ENCODE measurements at places on chromosomes 5 and 9.

GRCh38 chr9:33850677-33851076, 33.7 kb downstream of the UBE2R2 start:
- no peak for DNase-seq

DNA sequence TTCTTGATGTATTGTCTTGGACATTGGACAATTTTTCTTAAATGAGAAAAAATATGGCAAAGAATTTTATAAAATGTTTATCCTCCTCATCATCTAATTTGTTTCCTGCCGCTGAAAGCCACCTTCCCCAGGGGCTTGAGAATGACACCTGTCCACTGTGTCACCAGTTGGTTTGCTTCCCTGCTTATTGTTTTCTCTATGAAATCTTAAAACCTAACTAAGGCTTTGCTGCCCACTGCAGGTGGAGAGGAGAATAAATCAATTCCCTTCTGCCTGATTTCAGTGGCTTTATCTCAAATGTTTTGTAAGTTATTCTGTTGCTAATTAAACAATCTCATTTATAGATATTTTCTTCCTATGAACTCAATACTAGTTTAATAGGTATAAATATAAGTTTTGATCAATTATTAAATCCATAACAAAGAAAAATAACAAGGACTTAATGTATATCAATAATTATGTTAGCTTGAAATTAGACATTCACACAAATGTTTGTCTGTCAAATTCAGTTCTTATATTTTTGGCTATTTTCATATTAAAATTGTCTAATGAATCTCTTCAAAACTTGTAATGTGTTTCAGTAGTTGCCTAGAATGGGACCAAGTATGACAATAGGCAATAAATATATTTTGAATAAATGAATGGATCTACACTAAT, 822.5 kb downstream of the PTPRD start:
- DNase-seq, result no peak

GRCh38 chr5:149217096-149217802, 54.4 kb upstream of the AFAP1L1 start:
- no peak for DNase-seq

DNA sequence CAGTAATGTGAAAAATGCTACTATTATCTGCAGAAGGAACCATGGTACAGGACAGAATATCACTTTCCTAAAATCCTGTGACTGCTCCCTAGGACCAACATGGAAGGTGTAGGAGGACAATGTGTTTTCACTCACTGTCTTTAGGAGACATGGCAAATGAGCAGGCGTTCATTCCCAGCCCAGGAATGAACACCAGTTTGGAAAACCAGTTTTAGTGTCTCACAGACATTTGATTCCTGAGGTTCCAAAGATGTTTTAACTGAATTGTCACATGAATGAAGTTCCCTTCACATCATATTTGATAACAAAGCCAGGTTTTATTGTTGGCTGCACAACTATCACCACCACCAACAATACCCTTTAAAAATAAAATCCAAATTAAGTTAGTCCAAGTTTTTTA, 178.2 kb downstream of the ENC1 start:
- no peak for DNase-seq

- no peak for DNase-seq
Measured at GRCh38 chr5:11261241-11261640, 500.2 kb upstream of the DAP start.

DNA sequence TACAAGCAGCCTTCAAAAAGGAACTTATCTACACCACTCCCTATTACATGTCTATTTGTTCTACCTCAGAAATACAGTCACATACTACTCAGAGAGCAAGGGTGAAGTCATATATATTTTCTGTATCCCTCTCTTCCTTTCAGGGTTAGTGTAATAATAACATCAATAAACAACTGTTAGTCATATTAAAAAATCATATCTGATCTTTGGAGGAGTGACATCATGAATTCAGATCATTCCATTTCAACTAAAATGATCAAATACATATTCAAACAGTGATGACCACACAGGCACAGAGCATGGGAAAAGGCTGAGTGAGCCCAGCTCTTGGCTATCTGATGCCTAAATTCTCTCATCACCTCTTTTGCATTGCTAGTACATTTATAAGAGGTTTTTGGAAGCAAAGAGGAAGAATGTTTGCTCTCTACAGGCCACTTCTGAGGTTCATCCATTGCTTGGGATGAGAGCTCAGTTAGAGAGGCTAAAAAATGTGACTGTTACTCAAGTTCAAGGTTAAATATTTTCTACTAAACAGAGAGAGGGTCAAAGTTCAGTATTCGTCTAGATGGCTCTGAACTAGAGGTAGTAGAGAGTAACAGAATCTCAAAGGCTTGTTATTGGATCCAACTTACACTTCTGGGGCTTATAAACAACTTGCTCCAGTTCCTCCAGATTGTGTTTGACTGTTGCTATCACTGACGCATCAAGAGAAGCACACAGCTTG, 39.0 kb downstream of the RIGI start:
- DNase-seq, result peak; percentile 8

- DNase-seq, result no peak
Measured at GRCh38 chr5:24474685-24475084, 170.1 kb downstream of the CDH10 start.

GRCh38 chr5:137491121-137491520, 8.0 kb downstream of the SPOCK1 start:
- peak; percentile 30 for DNase-seq

DNA sequence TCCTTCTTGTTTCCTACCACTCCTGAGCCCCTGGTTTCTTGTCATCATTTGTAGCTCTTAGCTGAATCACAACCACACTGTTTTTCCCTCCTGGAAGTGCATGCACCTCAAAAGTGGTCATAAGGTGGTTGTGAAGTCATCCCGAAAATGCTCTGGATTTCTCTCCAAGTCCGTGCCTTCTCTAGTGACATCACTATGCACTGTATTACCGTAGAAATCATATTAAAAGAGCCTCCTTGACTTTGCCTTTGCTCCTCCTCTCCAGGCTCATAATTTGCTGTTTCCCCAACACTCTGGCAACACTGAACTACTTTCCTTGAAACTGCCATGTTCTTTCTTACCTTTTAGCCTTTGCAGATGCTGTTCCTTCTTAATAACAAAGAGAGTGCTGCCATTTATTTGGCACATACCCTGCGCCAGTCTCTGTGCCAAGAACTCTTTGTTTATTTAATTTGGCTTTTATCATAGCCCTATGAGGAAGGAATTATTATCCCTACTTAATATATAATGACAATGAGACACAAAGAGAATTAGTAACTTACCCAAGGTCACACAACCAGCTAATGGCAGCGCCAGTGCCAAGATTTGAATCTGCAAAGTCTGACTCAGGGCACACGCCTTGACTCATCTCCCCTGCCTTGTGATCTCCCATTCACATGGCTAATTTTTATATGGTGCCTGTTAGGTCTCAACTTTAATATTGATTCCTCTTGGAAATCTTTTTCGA, 115.4 kb downstream of the KIF4B start:
- DNase-seq, result no peak

DNA sequence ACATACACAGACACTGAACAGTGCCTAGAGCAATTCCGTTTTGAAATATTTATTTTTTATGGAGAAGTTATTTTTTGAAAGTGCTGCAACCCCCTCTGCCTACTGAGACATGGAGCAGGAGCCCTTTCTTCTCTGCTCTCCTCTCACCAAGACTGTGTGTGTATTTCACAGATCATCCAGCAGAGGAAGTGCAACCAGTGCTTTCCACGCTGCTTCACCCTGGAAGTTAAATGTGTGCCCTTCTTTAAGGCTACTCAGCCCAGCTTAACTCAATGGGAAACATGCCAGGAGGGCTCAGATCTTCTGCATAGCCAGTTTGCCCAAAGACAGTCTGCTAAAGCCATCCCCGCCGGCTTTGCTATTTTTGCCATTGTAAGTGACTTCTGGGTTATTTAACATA, 606.3 kb downstream of the TLE1 start:
- no peak for DNase-seq

DNA sequence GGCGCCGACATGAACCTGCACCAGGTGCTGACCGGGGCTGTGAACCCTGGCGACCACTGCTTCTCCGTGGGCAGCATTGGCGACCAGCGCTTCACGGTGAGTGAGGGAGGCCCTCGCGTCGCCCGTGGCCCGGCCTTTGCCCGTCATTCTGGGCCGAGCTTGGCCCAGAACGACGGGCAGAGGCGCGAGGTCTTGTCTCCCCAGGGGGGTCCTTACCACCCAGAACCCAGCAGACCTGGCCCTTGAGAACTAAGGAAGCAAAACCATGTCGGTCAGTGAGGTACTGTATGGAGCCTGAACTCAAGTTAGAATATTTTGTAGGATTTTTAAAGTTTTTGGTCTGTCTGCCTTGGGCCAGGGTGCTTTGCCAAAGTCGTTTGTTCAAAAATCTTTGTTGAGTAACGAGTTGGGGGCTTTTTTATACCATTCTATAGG, 691 bp downstream of the DMXL1 start:
- no peak for DNase-seq

DNA sequence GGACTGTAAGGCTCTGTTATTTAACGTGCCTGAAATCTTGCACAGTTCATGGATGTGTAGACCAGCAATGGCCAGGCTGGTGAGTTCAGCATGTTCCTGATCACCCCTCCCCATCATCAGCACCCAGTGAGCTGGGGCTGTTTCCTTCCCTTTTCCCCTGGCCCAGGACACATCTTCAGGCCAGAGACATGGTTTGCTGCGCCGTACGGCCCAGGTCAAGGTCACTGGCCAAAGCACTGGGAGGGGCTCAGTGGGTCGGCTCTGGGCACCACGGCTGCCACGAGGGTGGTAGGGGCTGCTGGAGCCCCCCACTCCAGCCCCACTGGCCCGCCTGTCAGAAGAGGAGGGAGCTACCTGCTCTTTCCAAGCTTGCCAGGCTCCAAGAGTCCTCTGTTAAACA, 55.9 kb downstream of the SEMA4D start:
- no peak for DNase-seq

DNA sequence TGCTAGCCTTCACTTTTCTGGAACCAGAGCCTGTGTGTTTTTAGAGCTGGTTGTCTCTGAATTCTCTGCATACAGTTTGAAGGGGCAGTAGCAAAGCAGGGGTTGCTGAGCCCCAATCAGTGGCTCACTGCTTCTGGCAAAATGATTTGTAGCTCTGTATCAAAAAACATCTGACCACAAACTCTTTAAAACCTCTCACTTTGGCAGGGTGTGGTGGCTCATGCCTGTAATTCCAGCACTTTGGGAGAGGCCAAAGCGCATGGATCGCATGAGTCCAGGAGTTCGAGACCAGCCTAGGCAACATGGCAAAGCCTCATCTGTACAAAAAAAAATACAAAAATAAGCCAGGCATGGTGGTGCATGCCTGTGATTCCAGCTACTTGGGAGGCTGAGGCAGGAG, 28.3 kb upstream of the APC start:
- DNase-seq, result peak; percentile 57

DNA sequence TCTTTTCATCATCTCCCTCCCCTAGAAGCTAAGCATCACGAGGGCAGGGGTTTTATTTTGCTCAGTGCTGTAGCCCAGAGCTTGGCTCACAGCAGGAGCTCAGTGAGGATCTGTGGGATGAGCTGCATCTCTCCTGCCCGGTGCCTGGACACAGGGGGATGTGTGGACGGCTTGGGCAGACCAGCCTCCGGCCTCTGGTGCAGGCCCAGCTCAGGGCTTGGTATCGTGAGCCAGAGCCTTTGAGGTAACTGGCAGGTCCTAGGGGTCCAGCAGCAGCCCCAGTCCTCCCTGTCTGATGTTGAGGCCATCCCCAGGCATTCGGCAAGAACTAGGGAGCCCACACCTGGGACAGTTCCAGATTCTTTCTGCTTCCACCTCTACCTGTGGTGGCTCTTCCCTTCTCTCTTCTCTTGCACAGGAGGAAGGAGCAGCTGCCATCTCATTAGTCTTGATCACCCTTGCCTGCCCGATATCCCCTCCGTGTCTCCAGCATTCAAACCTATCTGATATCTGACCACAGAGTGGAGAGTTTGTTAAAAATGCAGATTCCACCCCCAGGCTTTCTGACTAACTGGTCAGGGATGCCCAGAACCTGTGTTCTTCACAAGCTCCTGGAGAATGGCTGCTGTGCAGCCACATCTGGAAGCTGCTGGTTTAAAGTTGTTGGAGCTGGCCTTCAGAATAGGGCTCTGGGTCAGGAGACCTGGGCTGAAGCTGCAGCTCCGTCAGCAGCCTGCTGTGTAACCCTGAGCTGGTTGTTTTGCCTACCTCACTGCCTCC, 7.9 kb upstream of the SLC6A7 start:
- DNase-seq, result peak; percentile 36

DNA sequence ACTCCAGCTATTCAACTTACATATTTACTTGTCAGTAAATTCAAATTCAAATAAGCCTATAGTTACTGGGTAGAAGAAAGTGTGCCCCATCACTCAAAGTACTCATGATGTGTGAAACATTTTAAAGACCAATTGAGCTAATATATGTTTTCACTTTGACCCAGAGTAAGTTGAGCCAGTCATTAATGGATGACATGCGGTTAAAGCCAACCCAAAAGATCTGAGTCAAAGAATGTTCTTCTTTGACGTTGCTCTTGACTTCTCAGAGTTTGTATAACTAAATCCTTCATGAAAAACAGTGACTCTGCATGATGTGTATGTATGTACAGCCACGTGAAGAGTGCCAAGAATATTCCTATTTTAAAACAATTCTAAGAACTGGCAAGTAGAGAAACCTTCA, 237.4 kb downstream of the NR2F1-AS1 start:
- DNase-seq, result no peak

DNA sequence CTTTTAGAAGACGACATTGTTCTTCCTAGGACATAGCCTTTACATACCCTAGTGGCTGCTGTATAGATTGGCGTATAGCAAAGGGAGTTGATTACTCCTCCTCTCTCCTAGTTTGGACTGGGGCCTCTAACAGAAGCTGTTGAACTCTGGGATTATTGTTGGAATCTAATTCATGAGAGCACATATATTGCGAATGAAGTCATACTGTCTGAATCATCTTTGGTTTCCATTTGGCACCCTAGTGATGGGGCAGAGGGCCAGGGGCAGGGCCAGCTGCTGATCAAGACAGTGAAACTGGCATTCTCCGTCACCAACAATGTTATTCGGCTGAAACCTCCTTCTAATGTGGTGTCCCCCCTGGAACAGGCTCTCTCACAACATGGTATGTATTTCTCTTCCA, 40.3 kb downstream of the NUP188 start:
- DNase-seq, result peak; percentile 82

- DNase-seq, result peak; percentile 57
Measured at GRCh38 chr9:108885643-108886348, 23.7 kb downstream of the ACTL7A start.

GRCh38 chr9:137744632-137745183, 125.9 kb downstream of the EHMT1 start:
- no peak for DNase-seq

DNA sequence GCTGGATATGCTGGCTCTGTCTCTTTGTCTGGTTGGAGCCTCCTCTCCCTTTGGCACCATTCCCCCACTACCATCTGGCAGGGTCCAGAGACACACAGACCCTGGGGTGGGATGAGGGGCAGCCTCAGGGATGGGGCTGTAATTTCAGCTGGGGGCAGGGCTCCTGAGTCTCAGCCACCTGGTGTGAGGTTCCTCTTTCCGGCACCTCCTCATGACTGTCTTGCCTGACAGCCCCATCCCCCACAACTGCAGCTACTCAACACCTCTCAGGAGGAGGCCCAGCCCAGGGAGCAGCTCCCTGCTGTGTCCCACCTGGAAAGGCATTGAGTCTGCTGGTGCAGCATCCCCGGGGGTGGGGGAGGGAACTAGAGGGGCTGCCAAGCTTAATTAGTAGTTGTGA, 11.7 kb upstream of the RPS14 start:
- no peak for DNase-seq

- DNase-seq, result peak; percentile 95
Measured at GRCh38 chr5:73901043-73901442, 275.0 kb downstream of the ARHGEF28 start.
